RPMI8226 (cell line): ENCODE measurements at places on chromosomes 2 and 18.
A peak's percentile ranks its signal among the peaks of the same experiment; 100 is the strongest.

DNA sequence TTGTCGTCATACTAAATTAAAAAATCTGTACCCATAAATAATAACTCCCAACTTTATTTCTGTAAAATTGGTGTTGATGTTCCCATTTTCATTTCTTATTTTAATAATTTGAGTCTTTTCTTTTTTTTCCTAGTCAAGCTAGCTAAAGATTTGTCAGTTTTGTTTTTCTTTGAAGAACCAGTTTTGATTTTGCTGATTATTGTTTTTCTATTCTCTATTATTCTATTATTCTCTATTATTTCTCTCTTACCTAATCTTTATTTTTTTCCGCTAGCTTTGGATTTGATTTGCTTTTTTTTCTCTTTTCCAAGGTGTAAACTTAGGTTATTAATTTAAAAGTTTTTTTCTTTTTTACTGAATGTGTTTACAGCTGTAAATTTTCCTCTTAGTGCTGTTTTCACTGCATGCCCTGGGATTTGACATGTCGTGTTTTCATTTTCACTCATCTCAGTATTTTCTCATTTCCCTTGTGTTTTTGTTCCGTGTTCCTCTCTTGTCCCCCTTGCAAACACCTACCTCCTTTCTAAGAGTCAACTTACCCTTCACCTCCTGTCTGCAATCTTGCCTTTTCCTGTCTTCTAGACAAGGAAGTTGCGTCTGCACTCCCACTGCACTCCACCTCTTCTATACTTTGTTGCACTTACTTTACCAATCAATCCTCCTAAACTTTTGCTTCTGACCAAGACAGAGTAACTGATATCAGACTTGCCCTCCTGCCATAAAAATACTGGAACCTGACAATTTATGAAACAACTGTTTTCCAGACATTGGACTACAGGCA is 18.8 kb downstream of the PSMG2 start:
- no peak for DNase-seq

DNA sequence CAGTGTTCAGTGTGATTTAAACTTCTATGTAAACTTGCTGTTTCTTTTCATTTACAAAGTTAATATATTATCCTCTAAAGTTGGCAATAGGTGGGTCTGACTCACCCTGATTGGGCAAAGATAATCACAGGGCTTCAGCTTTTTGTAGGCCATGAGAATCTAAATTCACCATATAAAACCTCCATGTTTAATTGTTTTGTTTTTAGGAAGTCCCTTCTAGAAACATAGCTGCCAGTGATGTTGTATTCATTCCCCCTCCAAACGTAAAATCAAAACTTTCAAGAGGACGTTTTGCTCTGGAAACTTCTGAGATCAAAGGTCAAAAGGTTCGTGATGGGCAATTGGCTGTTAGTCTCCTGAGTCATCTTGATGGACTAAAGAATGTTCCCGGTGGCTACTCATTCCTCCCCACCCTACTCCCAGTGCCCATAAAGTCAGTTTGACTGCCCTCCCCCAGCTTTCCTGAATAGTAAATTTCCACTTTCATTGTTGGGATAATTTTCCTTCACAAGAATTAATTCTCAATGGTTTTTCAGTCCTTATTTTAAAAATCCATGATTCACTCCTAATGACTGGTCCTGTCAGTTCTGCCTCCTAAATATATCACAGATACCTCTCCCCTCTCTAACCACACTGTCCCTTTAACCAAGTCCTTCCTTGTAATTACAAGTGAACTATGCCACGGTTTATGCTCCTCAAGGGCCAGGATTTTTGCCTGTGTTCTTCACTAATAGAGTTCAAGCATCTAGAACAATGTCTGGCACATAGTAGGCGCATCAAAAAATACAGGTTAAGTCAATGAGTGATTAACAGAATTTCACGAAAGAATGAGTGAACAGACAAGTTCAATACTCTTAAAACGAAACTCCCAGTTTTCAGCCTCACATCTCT is 164.4 kb upstream of the VRK2 start:
- DNase-seq = no peak

GRCh38 chr18:56390626-56391025 is 247.8 kb downstream of the TXNL1 start:
- DNase-seq = no peak

GRCh38 chr18:76979906-76980305 is 152.7 kb downstream of the MBP start:
- no peak for DNase-seq

DNA sequence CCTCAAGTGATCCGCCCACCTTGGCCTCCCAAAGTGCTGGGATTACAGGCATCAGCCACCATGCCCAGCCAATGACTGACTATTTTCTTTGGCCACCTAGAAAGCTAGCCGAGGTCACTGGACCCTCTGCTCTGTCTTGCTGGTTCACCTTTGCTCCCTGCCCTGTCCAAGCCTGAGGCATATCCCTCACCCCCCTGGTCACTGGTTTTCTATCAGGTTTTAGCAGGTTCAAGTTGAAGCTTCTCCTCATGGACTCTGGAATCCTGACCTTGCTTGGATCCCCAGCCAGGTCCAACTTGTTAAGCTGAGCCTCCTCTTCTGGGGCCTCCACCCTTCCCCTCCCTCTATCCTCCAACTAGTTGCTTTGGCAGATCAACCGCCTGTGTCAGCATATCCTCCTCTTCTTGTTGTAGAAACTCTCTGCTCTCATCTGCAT is 33.4 kb downstream of the PAX8 start:
- no peak for DNase-seq

DNA sequence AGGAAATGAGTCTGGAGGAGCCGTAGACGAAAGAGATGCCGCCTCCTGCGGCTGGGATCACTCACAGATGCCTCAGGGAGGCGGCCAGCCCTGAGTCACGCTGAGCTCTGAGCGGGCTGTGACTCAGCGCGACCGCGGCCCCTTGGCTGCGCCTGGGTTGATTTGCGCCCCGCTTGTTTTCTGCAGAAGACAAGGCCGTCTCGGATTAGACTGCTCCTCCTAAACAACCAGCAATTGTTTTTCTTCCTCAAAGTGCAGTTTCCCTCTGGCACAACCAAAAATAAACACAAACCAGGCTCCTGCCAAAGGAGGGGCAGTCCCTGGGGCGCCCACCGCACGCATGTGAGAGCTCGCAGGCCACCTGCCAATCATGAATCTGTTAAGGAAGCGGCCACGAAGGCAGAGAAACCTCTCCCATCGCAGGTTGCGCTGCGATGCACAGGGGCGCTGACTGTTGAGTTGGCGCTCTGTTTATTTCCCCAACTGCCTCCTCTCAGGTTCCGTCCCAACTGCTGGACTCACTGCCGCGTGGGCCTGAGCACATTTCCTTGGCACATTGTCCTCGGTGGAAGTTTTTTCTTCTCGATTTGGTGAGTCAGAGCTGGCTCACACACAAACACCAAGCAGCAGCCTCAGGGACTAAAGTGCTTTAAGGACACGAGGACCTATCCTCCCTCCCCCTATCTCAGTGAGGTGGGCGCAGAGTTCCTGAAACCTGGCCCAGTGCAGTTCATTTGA is 85.2 kb upstream of the NDUFV2 start:
- peak; percentile 85 for DNase-seq

- DNase-seq = no peak
Measured at GRCh38 chr2:212974692-212975091, 176.7 kb downstream of the IKZF2 start.

GRCh38 chr2:215531284-215531683 is 95.4 kb upstream of the FN1 start:
- DNase-seq = no peak

DNA sequence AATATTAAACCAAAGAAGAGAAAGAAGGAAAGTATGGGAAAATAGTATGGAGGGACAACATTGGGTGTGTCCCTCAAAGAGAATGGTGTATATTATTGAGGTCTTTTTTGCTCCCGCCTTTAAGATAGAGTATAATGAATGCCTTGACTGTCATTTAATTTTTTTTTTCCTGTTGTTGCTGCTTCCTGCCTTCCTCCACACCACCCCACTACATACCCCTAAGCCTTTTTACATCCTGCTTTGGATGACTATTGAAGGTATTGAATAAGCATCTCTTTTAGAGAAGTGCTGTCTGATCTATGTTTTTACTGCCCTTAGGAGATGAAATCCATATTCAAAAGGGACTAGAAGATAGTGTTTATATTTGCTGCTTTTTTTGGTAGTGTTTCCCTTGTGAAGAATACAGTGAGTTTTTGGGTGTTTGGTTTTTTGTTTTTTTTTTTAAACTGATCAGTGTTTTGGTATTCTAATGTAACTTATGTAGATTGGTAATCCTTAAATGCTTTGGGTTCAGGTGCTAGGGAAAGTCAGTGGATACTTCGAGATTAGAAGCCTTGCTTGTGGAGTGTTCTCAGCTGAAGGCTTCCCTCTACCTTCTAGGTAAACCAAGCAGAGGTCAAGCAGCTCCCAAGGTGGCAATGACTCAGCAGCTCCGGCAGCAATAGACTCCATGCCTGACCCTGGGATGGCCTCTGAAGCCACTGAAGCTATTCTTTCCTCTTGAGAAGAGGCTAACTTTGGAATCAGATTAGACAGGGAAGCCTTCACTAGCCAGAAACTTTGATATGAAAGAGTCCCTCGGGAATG is 5.0 kb downstream of the FZD7 start:
- no peak for DNase-seq

DNA sequence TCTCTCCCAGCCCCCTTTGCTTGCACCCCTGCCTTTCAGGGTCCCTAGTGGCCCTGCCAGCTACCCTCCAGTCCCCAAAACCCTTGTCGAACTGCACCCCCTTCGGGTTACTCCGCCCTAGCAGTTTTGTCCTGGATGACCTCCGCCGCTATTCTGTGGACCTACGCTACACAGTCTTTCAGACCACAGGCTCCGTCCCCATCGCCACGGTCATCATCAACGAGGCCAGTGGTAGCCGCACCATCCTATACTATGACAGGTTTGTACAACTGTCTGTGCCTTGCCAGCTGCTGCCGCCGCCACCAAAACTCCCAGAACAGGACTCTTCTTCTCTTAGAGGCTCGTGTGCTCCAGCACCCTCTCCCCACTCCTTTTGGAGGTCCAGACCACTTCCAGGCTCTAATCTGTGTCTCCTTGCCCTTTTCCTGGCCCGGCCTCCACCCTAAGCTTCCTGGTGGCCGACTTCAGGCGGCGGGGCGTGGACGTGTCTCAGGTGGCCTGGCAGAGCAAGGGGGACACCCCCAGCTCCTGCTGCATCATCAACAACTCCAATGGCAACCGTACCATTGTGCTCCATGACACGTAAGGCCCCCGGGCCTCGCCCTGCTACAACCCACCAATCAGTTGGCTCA is 7.9 kb downstream of the KHK start:
- DNase-seq = no peak

- no peak for DNase-seq
Measured at GRCh38 chr2:104406261-104406726, 447.6 kb upstream of the POU3F3 start.

DNA sequence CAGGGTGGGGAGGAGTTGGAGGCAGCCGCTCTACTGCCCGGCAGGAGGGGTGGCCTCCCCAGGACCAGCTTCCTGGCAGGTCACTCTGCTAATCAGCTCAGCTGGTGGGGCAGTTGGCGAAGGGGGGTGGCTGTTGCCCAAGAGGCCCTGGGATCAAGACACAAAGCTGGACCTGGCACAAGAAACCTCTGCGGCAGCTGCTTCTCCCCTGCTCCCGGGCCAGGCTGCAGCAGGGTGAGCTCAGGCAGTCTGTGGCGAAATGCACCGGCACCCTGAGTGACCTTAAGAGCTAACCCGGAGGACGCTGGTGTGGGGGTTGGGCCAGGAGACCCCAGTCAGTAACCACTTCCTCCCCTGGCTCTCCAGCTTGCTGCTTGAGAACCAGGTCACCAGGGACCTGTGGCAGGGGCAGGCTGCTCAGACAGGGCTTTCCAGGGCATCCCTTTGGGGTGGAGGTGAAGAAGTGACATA is 31.1 kb downstream of the TOGARAM2 start:
- DNase-seq = peak; percentile 25

- no peak for DNase-seq
Measured at GRCh38 chr2:159362816-159363251, 76.3 kb upstream of the WDSUB1 start.

DNA sequence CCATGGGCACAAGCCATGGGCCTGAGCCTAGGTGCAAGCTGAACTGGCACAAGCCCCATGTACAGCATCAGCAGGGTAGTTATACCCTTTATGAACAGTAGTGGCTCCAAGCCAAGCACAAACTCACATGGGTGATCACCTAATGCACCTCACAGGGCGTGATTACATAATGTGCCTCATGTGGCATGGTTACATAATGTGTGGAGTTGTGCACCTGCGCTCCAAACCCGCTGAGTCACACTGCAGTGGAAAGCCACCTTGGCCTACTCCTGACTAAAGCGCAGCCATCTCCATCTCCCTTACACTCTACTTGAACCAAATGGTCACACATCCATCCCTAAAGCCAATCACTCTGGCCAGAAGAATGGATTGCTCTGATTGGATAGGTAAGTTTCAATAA is 279.7 kb downstream of the MBD2 start:
- DNase-seq = peak; percentile 5

DNA sequence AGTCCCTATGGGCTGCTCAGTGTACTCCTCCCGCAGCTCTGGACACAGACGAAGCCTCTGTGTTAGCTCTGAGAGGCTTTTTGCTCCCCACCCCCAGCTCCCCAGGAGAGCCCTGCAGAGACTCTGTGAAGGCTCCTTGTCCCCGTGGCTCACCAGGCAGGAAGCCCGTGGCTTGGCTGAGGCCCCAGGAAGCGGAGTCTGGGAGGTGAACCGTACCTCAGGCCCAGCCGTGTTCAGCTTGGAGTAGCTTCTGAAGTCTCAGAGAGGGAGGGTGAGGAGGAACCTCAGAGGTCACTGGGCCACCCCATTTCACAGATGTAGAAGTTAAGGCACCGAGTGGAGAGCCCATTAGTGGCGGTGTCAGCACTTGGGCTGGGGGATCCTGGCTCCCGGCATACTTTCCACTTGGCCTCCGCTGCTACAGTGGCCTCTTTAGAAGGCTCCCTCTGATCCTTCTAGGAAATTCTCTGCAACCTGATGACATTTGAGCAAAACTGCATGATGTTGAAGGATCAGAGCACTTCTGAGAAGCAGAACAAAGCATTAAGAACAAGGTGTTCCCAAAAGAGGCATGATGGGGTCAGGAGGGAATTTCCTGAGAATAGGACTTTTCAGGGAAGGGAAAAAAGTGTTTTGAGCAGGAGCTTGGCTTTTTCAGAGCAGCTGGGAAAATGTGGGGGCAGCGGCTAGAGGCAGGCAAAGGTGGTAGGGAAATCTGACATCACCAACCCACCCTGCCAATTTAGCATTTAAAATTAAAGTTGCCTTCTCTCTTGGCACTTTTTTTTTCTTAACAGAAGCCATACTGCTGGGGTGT is 79.1 kb downstream of the MCFD2 start:
- DNase-seq = peak; percentile 70

DNA sequence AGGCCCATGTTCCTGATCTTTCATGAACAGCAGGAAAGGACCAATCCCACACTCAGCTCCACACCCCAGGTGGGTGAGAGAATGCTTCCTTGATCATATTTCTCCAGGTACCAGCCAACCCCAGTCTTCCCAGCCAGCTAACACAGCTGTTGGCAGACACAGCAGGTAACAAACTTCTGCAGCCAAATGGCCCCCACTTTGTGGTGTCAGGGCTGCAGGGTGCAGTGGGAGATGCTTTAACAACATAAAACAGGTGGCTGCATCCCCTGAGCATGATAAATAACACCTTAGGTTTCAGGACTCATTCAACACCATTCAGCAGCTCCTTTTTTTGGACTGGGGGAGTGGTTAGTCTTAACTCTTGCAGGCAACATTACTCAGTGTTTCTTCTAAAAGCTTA is 76.7 kb upstream of the ACAA2 start:
- no peak for DNase-seq

- no peak for DNase-seq
Measured at GRCh38 chr2:59936048-59936447, 617.4 kb downstream of the BCL11A start.
